ENCODE measurements at places on chromosomes 4 and X.

DNA sequence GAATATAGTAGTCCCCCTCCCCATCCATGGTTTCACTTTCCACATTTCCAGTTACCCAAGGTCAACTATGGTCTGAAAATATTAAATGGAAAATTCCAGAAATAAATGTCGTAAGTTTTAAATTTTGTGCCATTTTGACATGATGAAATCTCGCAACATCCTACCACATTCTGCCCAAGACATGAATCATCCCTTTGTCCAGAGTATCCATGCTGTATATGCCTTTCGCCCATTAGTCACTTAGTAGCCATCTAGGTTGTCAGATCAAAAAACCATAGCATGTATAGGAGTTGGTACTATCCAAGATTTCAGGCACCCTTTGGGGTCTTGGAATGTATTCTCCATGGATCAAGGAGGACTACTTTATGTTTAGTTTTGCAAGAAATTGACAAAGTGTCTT is 8.3 kb downstream of the PRRG1 start:
- no peak for DNase-seq

GRCh38 chrX:102154218-102154860 is 1.4 kb downstream of the BEX5 start:
- no peak for DNase-seq

DNA sequence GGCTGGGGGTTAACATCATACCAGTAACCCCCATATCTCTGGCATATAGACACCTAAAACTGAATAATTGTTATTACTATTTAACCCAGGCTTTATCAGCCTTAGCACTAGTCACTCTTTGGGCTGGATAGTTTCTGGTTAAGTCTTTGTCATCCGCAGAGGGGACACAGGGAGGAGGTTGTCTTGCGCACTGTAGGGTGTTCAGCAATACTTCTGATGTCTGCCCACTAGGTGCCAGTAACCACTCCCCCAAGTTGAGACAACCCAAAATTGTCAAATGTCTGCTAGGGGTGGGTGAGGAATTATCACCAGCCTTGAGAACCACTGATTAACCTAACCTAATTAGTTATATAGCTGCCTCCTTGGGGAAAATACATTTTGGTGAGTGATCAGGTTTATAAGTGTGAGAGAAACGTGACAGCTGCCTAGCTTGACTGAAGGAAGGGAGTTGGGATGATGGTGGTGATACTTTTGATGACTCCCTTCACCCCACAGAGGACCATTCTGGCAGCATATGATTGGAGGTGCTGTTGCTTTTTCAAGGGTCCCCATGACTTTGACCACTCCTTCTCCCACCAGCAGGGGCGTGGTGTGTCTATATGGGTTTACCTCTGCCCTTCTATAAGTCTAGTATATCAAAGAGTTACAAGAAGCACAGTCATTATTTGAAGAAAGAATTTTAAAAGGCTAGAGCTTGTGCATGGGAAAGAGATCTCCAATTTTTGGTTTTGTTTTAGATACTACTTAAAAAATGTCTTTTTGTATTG is 140.9 kb downstream of the STIM2 start:
- no peak for DNase-seq

DNA sequence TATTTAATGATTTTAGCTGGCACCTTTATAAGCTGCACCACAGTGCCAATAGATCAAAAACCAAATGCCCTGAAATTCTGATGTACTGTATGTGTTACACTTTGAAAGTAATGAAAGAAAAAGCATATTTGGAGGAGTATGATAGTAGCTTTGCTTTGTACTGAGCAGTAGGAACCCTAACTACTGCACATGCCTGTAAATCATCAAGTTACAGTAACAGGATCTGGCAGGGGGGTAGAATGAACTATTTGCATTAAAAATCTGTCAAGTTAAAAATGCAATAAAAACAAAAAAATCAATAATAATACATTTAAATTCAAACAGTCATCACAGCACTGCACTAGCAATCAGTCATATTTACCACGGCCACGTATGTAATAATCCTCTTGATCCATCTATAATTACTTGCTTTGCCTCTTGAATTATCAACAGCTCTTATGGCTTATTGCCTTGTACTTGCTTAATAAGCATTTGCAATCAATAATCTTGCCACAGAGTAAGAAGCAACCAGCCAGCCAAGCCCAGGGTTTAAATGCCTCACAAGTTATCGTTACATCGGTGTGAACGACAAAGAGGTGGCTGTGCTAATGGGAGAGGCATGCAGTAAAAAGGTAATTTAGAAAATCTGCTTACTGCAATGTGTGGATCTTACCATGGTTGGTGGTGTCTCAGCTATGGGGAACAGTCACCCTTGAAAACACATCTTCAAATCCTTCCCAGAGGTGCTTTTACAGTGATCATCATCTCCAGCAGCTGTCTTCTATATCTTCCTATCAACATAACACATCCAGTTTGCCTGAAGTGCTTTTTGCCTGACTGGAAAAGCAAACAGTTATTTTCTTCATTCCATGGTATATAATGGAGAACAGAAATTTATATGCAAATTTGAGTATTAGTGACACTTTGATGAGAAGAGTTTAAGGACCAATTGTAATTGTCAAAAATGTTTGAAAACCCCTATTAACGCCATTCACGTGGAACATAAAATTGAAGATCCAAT is 1812.1 kb upstream of the ADGRL3 start:
- no peak for DNase-seq

DNA sequence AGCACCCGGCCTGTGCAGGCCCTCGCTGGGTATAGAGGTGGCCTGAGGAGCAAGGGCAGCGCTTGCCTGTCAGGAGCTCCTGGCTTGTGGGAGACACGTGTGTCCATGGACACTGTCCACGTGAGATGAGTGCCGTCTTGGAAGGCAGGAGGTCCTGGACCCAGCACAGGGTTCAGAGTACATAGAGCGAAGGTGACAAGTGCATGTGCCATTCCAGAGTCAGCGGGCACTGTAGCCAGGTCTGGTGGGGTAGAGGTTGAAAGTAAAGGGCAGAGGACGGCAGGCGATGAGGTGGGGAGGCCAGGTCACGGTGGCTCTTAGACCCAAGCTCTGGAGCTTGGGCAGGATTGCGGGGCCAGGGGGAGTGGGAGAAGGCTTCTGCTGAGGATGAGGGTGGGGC is 28.4 kb upstream of the TADA2B start:
- DNase-seq = no peak

DNA sequence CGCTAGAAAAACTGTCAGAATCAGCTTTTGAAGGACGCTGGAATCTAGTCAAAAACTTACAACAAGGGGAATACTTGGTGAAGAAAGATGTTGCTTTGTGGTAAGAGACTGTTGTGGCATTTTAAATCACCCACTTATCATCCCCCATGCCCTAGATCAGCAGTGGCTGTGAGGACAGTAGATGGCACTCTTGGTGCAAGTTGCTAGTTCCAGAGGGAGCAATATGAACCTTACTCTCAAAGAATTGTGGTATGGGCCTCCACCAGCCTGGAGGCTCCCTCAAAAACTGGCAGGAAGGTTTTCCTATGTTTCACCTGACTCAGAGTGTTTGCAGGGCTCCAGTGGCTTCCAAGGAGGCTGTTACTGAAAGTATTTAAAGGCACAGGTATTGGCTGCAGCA is 37.7 kb upstream of the SLC16A2 start:
- no peak for DNase-seq

DNA sequence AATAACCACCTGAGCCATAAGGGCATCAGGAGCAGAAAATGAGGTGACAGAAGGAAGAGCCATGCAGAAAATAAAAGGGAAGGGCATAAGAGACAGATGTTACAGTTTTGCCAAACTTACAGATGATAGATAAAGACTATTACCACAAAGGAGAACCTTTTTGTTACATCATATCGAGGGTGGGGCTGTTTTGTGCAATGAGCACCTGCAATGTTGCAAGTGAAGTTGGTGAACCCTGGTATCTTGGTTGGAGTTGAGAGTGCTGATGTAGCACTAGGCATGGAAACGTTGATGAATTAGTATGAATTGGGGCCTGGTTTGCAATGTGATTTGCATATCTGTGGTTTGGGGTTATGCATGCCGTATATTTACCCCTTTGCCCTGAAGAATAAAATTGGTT is 119.8 kb upstream of the TEX13D start:
- DNase-seq = no peak

- no peak for DNase-seq
These were observed 52.2 kb downstream of the SPATA18 start for GRCh38 chr4:52103319-52103718.

DNA sequence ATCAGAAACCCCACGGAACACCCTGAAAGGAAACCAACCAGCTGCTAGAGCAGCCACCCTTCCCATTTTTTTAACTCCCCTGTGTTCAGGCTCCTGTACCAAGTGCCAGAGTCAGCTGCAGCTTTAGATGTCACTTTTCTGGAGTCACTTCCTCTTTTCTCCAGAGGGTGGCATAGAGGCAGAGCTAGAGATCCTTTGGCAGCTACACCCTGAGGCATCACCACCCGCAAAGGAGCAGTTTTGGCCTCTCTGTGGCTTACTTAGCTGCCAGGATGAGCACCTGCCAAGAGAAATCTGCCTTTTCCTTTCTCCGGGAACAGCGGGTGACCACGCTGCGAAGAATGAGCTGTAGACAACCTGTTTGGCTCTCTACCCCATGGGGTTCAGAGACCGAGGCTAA is 58.0 kb upstream of the CHRDL1 start:
- DNase-seq = no peak

DNA sequence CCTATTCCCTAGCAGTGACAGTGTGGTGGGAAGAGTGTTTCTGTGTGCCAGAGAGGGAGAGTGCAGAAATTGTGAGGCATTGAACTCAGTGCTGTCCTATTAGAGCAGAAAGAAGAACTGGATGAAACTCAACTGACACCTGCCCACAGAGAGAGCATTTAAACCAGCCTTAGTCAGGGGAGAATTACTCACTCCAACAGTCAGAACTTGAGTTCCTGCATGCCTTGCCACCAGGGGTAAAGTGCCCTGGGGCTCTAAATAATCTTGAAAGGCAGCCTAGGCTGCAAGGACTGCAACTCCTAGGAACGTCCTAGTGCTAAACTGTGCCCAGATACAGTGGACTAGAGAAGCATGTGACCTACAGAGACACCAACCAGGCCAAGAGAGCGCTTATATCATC is 12.8 kb downstream of the CYSLTR1 start:
- no peak for DNase-seq

- peak; percentile 35 for DNase-seq
These were observed 128.2 kb downstream of the C4orf51 start for GRCh38 chr4:145808021-145808650.

- no peak for DNase-seq
These were observed 352.7 kb upstream of the IGFBP7 start for GRCh38 chr4:57462843-57463242.

DNA sequence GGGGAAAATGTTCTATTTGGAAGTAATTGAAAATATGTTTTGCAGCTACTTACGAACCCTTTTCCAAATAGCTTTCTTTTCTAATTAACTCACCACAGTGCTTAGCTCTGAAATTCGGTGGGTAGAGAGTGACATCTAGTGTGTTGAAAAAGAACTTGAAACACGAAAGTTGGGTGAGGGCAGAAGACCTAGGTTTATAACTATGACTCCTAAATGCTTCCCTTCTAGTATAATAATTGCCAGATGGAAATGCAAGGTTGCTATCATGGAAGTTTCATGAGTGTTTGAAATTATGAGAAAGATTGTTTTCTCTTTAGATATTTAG is 77.3 kb upstream of the NOCT start:
- no peak for DNase-seq

DNA sequence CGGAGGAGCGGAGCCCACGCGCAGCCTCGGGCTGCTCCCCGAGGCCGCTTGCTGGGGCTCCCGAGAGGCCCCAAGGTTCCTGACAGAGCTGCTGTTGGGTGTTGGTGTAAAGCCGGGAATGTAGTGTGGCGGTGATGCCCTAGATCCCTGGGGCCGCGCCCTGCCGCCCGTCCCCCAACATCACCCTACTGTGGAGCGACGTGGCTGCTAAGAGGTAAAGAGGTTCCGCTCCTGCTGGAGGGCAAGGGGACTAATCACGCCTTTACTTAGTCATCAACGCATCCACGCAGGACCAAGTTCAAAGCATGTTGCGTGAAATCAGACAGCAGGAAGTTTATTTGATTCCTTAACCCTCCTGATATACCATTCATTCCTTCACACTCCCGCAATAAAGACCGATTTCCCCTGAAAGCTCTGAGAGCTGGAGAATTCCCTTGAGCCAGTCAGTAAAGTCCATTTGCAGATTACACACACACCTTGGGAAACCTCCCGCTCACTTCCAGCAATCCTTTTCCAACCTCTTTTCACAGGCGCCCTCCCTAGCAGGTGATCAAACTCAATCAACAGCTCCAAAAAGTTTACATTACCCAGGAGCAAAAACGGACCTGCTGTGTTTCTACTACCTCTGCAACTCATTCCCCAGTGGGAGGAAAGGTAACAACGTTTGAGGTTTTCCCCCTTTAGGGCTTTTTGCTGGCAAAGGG is 579 bp upstream of the GABRA2 start:
- no peak for DNase-seq

DNA sequence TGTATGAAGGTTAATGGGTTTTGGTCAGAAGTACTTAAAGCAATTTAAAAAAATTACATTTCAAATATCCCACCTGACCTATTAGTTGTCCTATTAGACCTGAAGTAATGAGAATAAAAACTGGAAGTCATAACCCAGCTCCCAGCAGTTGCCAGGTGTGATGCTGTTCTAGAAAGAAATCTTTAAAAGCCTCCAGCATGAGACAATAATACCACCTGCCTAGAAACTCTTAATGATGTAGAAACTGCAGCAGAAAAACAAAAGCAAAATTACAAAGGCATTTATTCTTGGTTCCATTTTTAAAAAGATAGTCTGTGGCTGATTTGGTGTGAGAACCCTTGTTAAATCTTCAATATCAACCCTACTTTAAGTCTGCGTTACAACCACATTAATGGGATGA is 1137.7 kb upstream of the TENM3 start:
- DNase-seq = no peak

DNA sequence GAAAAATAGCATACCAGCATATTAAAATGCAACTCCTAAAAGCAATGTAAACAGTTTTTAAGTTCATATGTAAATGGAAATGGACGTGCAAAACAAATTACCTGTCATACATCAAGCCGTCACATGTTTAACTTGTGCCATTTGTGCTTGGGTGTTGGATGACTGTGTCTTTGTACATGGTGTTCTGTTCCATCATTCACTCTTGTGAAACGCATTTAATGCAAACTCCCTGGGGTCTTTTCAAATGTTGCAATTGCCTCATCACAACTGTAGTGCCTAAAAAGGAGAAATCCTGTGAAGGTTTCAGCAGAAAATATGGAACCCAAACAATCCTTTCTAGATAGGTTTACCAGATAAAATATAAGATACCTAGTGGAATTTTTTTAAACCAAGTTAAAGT is 52.4 kb downstream of the PHOX2B start:
- DNase-seq = no peak

- no peak for DNase-seq
These were observed 536.8 kb upstream of the CPEB2 start for GRCh38 chr4:14465507-14465906.

GRCh38 chrX:57906790-57907189 is 3.5 kb downstream of the ZXDA start:
- no peak for DNase-seq

GRCh38 chr4:569958-570667 is 6.0 kb downstream of the TMEM271 start:
- no peak for DNase-seq
